ENCODE measurements at places on chromosomes 1 and 21. TPM values are rescaled to one million over a fixed set of nuclear protein-coding genes. Genes with fewer than 3 reads are reported as not detected.

Gene RGS13
- total RNA-seq: 3.4 TPM

Gene CFH
- 299 TPM for total RNA-seq

Gene LPAR3
- 12.8 TPM for total RNA-seq

Gene PMVK
- 6.8 TPM for total RNA-seq

Gene OLFML3
- total RNA-seq: 206 TPM

Gene PROX1
- total RNA-seq: 15.9 TPM

Gene CD34
- 42.5 TPM for total RNA-seq

Gene CR2
- total RNA-seq: 0.63 TPM

Gene SH2D1B
- 0.37 TPM for total RNA-seq

Gene ST6GALNAC5
- total RNA-seq: 42.5 TPM
